ENCODE measurements at places on chromosomes 6 and 20. TPM values are rescaled to one million over a fixed set of nuclear protein-coding genes. Genes with fewer than 3 reads are reported as not detected.

DNA sequence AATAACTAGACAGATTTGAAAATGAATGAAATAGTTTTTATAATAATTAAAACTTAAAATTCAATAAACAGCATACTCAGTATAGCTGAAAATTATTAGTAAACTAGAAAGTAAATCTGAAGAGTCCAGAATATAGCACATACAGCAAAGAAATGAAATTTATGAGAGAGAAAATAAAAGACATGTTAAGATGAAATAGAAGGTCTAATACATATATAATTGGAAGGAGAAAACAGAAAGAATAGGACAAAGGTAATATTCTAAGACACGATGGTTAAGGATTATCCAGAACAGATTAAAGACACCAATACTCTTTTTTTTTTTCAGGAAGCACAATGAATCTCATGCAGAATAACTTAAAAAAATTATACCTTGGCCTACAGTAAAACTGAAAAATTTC, 69.0 kb downstream of the SESN1 start:
- no peaks in the 10 kb centered on the region for H3K27me3 ChIP-seq
- no peak overlapping the region for H3K4me3 ChIP-seq
- H3K27ac ChIP-seq = no peak overlapping the region

- H3K27me3 ChIP-seq = no peaks in the 10 kb centered on the region
- peaks cover 5% of the 10 kb centered on the region for H3K36me3 ChIP-seq
- H3K27ac ChIP-seq = no peak overlapping the region
- H3K4me1 ChIP-seq = peaks cover 15% of the 10 kb centered on the region
- DNase-seq = no peak
Measured at GRCh38 chr6:41584205-41584604, 38.0 kb downstream of the FOXP4 start.

- DNase-seq = peak; percentile 34
- H3K27ac ChIP-seq = no peak overlapping the region
- peaks cover 4% of the 10 kb centered on the region for H3K4me1 ChIP-seq
- H3K4me3 ChIP-seq = no peak overlapping the region
- H3K36me3 ChIP-seq = no peaks in the 10 kb centered on the region
Measured at GRCh38 chr20:23337312-23337711, 13.3 kb upstream of the NXT1 start.

GRCh38 chr6:167650730-167651317, 175.9 kb upstream of the AFDN start:
- no peak overlapping the region for H3K27ac ChIP-seq
- no peak for DNase-seq
- H3K36me3 ChIP-seq = no peaks in the 10 kb centered on the region
- H3K4me1 ChIP-seq = peaks cover 12% of the 10 kb centered on the region

DNA sequence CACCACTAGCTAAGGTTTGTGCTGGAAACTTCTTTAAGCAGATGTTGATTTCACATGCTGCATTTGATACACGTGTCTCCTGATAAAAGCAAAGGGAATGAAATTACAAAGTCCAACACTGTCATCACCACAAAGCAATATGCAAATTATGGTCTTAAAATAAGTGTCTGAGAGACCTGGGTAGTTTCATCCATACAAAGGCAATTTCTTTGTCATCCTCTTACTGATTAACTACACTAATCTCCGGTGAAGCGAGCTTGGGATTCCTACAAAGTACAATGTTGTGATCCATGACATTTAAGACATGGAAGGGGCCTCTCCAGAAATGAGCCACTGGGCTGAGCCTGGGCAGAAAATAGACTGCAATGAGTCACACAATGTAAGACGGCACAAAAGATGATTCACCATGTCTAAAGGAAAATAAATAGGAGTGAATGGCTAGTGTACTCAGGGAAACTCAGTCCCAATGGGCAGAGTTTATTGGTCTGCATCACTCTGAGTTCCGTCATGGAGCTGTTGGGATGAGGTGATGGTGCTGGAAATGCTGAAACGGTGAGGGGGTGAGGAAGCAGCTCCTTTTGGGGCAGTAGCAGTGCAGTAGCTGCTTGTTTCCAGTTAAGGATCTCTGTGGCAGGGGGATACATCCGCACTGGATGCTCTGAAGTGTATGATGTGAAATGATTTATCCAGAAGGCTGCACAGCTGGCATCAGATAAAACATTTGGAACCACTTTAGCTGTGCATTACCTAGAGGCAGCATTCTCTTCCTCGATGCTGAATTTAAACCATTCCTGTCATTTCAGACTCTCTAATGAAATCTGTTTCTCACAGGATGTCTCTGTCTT, 103.3 kb downstream of the IBTK start:
- no peak overlapping the region for H3K27ac ChIP-seq
- no peak overlapping the region for H3K4me3 ChIP-seq
- no peaks in the 10 kb centered on the region for H3K36me3 ChIP-seq
- H3K27me3 ChIP-seq = no peaks in the 10 kb centered on the region
- peaks cover 15% of the 10 kb centered on the region for H3K4me1 ChIP-seq
- peak; percentile 72 for DNase-seq

DNA sequence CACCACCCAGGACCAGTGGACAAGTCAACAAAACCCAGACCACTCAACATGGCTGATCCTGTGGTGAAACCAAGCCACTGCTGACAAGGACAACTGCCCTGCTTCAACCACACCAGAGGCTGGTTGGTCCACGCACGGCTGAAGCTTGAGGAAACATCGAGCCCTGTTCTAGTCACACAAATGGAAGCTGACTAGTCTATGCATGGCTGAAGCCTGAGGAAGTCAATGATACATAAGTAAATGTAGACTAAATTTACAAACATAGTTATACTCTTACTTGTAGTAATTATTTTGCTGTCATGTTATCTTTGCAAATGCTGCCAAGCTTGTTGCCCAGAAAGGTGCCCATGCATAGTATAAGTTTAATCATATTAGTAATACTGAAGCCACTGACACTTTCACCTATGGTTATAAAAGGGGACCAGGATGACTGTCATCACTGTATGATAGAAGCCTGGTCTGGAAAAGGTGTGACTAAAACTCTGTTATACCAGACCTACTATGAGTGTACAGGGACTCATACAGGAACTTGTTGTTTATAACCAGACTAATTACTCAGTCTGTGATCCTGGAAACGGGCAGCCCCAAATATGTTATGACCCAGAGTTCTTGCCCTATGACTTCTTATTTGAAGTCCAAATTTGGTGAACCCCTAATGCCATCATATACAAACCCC, 5.6 kb downstream of the IL22RA2 start:
- no peak for DNase-seq
- H3K27me3 ChIP-seq = peaks cover 3% of the 10 kb centered on the region
- H3K4me1 ChIP-seq = no peaks in the 10 kb centered on the region

- DNase-seq = no peak
- H3K4me3 ChIP-seq = no peak overlapping the region
- no peaks in the 10 kb centered on the region for H3K4me1 ChIP-seq
- H3K27me3 ChIP-seq = no peaks in the 10 kb centered on the region
Measured at GRCh38 chr6:36525346-36525745, 21.9 kb downstream of the STK38 start.

GRCh38 chr6:145332011-145332410, 403.3 kb downstream of the EPM2A start:
- no peaks in the 10 kb centered on the region for H3K36me3 ChIP-seq
- DNase-seq = no peak
- no peaks in the 10 kb centered on the region for H3K27me3 ChIP-seq
- H3K4me3 ChIP-seq = no peak overlapping the region
- H3K27ac ChIP-seq = no peak overlapping the region
- no peaks in the 10 kb centered on the region for H3K4me1 ChIP-seq

- no peak overlapping the region for H3K27ac ChIP-seq
- no peaks in the 10 kb centered on the region for H3K36me3 ChIP-seq
- H3K27me3 ChIP-seq = no peaks in the 10 kb centered on the region
- H3K4me3 ChIP-seq = no peak overlapping the region
Measured at GRCh38 chr6:81838031-81838430, 85.5 kb upstream of the TENT5A start.

- no peak for DNase-seq
- no peaks in the 10 kb centered on the region for H3K36me3 ChIP-seq
- peaks cover 23% of the 10 kb centered on the region for H3K27me3 ChIP-seq
- no peak overlapping the region for H3K4me3 ChIP-seq
- H3K4me1 ChIP-seq = no peaks in the 10 kb centered on the region
Measured at GRCh38 chr20:49563015-49563980, 4.6 kb downstream of the PTGIS start.

- no peaks in the 10 kb centered on the region for H3K36me3 ChIP-seq
- H3K4me3 ChIP-seq = no peak overlapping the region
- H3K27me3 ChIP-seq = no peaks in the 10 kb centered on the region
- DNase-seq = peak; percentile 65
- H3K27ac ChIP-seq = no peak overlapping the region
Measured at GRCh38 chr20:11438412-11438811, 479.3 kb upstream of the BTBD3 start.

MYB gene
- 9.0 TPM for total RNA-seq

DNA sequence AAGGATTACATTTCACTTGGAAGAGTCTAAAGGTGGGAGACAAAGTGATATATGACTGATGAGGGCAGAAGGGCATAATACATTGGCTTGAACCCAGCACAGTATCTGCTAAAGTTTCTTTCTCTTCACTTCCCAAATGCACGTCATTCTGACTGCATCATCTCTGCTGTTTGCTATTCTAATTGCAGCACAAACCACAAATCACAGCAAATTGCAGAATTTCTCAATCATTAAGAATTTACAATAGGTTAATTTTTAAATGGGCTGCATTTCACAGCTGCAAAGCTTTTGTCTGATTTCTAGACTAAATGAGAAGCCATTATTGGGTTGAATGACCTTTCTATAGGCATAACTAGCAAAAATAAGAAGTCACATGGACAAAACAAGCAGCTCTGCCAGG, 337.0 kb downstream of the RNGTT start:
- H3K4me3 ChIP-seq = no peak overlapping the region
- no peaks in the 10 kb centered on the region for H3K27me3 ChIP-seq
- no peak for DNase-seq
- no peaks in the 10 kb centered on the region for H3K36me3 ChIP-seq

GRCh38 chr20:17969278-17969883, 563 bp downstream of the MGME1 start:
- peak overlapping the region; percentile 75 for H3K4me3 ChIP-seq
- peaks cover 39% of the 10 kb centered on the region for H3K4me1 ChIP-seq
- H3K36me3 ChIP-seq = peaks cover 17% of the 10 kb centered on the region
- H3K27me3 ChIP-seq = no peaks in the 10 kb centered on the region
- DNase-seq = peak; percentile 68

DNA sequence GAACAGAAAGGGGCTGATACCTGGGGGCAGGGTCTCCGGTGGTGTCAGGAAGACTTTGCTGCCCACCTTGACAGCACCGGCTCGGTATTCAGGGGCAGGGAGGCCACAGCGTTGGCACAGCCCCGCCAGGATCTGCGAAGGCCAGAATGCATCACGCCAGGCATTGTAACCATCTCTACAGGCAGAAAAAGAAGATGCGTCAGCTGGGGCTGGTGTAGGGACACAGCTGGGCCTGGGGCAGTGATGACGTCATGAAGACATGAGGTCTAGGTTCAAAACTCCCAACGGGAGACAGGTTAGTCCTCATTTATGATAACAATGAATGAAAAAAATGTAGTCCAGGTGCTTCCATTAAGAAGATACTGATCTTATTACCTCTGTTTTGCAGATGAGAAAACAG, 22.0 kb downstream of the ERGIC3 start:
- no peak overlapping the region for H3K4me3 ChIP-seq
- H3K4me1 ChIP-seq = no peaks in the 10 kb centered on the region
- H3K27me3 ChIP-seq = no peaks in the 10 kb centered on the region
- no peak overlapping the region for H3K27ac ChIP-seq
- DNase-seq = no peak

GRCh38 chr6:14259594-14260152, 142.1 kb downstream of the CD83 start:
- DNase-seq = no peak
- no peaks in the 10 kb centered on the region for H3K27me3 ChIP-seq
- no peaks in the 10 kb centered on the region for H3K36me3 ChIP-seq

DNA sequence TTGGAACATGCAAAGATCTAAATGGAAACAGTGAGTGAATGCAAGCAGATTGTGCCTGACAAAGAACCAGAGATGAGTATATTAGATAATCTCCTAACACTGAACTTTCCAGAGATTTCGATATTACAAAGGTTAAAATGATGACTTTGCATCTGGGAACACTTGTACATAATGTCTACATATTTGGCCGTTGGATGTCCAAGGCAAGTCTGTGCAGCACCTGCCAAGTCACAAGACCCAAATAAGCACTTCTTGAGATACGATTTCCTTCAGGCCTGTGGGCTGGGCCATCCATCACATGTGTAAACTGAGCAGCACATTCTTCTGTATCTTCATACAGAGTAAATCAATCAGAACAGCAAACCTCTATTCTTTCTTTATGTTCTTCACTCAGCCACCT, 32.5 kb upstream of the SMLR1 start:
- no peak overlapping the region for H3K4me3 ChIP-seq
- no peaks in the 10 kb centered on the region for H3K27me3 ChIP-seq
- H3K4me1 ChIP-seq = no peaks in the 10 kb centered on the region
- no peak overlapping the region for H3K27ac ChIP-seq
- no peak for DNase-seq

- no peak for DNase-seq
- no peaks in the 10 kb centered on the region for H3K36me3 ChIP-seq
- no peak overlapping the region for H3K4me3 ChIP-seq
- no peaks in the 10 kb centered on the region for H3K27me3 ChIP-seq
Measured at GRCh38 chr20:24210356-24210755, 221.8 kb upstream of the GGTLC1 start.

SMLR1 gene
- not detected for total RNA-seq
